ENCODE measurements at places on chromosomes 16 and 17. TPM values are rescaled to one million over a fixed set of nuclear protein-coding genes. Genes with fewer than 3 reads are reported as not detected.

KRTAP9-2 gene
- not detected for total RNA-seq

GRCh38 chr17:81983639-81984373 is 6.4 kb downstream of the ASPSCR1 start:
- no peak overlapping the region for H3K4me3 ChIP-seq
- peaks cover 36% of the 10 kb centered on the region for H3K36me3 ChIP-seq
- no peak for DNase-seq
- no peaks in the 10 kb centered on the region for H3K27me3 ChIP-seq
- H3K27ac ChIP-seq: no peak overlapping the region

DNA sequence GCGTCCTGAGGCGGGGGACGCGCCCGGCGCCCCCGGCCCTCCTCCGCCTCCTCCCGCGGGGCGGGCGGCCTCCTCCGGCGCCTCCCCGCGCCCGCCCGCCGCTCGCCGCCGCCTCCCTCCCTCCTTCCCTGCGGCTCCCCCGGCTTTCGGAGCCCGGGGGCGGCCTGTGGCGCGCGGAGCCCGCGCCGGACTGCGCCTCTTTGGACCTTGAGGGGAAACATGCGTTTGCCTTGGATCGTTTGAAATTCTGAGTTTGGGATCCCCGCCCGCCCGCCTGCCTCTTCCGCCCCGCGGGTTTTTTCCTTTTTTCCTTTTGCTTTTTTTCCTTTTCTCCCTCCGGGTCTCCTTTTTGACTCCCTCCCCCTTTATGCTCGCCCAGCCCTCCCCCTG is 390 bp downstream of the ZNRF1 start:
- peak overlapping the region; percentile 86 for H3K4me3 ChIP-seq
- DNase-seq: no peak
- peak overlapping the region; percentile 63 for H3K27ac ChIP-seq
- H3K27me3 ChIP-seq: peaks cover 12% of the 10 kb centered on the region
- H3K4me1 ChIP-seq: peaks cover 44% of the 10 kb centered on the region

DNA sequence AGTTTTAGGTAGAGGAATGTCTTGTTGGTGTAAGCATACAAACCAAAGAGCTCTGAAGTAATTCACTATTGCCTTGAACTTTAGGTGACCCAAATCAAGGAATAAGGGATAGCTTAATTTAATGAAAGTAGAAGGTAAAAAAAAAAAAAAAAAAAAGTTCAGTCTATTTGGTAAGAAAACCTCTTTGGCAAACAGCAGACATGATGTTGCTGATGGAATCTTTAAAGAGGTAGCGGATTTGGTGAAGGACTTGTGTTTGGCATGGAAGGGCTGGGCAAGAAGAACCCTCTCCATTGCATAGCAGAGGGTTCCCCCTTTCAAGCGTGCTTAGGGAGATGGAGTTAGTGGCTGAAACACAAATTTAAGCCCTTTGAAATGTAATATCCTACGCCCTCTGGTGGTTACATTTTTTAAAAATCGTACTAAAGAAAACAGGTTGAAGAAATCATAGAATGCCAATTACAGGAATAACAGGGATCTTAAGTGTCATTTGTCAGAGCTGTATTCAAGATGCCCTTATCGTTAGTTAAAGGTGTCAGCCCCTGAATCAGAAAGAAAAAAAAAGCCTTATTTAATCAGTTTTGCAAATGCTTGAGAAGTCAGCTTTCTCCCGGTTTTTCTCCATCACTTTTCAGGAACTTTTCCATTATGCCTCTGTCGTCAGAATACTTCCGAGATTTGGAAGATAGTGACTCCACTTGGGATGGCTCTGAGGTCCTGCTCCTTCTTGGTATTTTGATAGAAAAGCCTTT is 383.1 kb downstream of the KCNJ2 start:
- H3K4me3 ChIP-seq: no peak overlapping the region
- no peak for DNase-seq
- H3K27me3 ChIP-seq: no peaks in the 10 kb centered on the region
- H3K36me3 ChIP-seq: no peaks in the 10 kb centered on the region

DNA sequence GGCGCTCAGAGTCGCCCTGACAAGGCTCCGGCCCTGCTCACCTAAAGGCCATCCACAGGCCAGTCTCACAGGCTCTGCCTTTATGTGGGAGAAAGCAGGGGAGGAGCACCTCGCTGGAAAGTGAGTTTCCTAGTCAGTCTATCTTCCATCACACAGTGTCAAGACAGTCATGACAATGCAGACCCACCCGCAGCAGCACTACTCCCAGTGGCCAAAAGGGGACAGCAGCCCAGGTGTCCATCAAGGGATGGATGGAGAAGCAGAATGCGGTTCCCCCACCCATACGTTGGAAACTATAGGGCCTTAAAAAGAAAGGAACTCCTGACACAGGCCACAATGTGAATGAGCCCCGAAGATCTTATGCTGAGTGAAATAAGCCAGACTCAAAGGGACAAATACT is 226.8 kb downstream of the ENGASE start:
- no peaks in the 10 kb centered on the region for H3K27me3 ChIP-seq
- no peaks in the 10 kb centered on the region for H3K4me1 ChIP-seq
- no peak overlapping the region for H3K27ac ChIP-seq
- DNase-seq: no peak

DNA sequence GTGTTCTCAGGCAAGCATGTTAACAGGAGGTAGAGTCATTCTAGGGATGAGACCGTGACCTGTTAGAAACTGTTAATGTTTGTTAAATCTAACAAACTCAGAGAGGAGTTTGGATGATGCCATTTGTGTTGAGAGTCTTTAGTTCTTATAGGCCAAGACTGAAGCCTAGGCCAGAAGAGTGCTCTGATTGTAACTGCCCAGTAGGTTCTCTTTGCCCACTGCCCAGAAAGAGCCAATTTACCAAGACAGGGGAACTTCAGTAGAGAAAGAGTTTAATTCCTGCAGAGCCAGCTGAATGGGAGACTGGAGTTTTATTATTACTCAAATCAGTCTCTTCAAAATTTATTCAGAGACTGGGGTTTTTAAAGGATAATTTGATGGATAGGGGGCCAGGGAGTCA is 42.5 kb downstream of the ARHGAP44 start:
- H3K36me3 ChIP-seq: no peaks in the 10 kb centered on the region
- no peaks in the 10 kb centered on the region for H3K27me3 ChIP-seq
- H3K4me3 ChIP-seq: no peak overlapping the region
- H3K27ac ChIP-seq: no peak overlapping the region
- no peaks in the 10 kb centered on the region for H3K4me1 ChIP-seq

GRCh38 chr16:59210955-59211541 is 476.9 kb upstream of the GOT2 start:
- no peak overlapping the region for H3K4me3 ChIP-seq
- no peak overlapping the region for H3K27ac ChIP-seq
- H3K36me3 ChIP-seq: no peaks in the 10 kb centered on the region
- H3K27me3 ChIP-seq: no peaks in the 10 kb centered on the region
- no peaks in the 10 kb centered on the region for H3K4me1 ChIP-seq
- no peak for DNase-seq

- no peak overlapping the region for H3K4me3 ChIP-seq
- no peak for DNase-seq
- H3K36me3 ChIP-seq: no peaks in the 10 kb centered on the region
- no peak overlapping the region for H3K27ac ChIP-seq
These were observed 61.6 kb downstream of the TNFRSF13B start for GRCh38 chr17:16910341-16910740.

GRCh38 chr17:37123386-37123785 is 174.6 kb downstream of the AATF start:
- H3K27me3 ChIP-seq: no peaks in the 10 kb centered on the region
- H3K4me1 ChIP-seq: no peaks in the 10 kb centered on the region
- H3K4me3 ChIP-seq: no peak overlapping the region
- no peak overlapping the region for H3K27ac ChIP-seq

- no peaks in the 10 kb centered on the region for H3K36me3 ChIP-seq
- peaks cover 36% of the 10 kb centered on the region for H3K27me3 ChIP-seq
- H3K27ac ChIP-seq: no peak overlapping the region
These were observed 11.6 kb upstream of the ZNF689 start for GRCh38 chr16:30621765-30622164.

DNA sequence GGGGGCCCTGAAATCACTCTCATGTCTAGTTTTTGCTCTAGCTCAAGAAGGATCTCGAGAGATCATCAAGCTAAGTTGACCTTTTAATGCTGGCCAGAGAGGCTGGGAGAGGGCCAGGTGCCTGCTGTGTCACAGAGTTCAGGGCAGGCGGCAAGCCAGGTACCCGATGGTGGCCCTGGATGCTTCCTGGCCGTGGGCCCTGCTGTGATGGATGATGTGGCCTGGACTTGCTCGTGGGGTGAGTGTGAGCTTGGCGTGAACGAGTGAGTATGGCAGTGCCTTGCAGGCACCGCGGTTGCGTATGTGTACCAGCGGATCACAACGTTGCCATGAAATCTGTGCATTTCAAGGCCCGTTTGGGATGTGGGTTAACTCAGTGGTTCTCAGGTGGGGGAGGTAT is 7.4 kb downstream of the IRF8 start:
- H3K4me3 ChIP-seq: no peak overlapping the region
- H3K27ac ChIP-seq: no peak overlapping the region
- H3K4me1 ChIP-seq: peaks cover 31% of the 10 kb centered on the region

CRYBA1 gene
- not detected for total RNA-seq

DNA sequence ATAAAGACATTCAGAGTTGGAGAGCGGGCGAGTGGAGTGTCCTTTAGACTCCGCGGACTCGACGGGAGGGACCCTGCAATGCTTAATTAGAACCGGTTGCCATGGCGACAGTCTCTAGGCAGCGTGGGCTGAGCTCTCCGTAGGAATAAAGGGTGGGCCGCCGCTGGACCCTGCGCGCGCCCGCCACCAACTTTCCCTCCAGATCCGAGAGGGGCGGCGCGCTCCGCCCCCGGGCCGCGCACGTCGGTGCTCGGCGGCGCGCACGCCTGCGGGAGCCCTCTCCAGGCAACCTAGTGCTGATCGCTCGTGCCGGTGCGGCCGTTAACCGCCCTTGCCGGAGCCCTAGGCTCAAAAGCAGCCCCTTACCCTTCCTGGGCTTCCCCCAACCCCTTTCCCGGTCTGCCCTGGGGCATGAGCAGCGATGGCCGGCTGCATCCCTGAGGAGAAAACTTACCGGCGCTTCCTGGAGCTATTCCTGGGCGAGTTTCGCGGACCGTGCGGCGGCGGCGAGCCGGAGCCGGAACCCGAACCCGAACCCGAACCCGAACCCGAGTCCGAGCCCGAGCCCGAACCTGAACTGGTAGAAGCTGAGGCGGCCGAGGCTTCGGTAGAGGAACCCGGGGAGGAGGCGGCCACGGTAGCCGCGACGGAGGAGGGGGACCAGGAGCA is at the start of gene PPM1E:
Gene PPM1E (plus strand): TSS at position 278 of the 669 bp plus-strand sequence.
- H3K27me3 ChIP-seq: peaks cover 68% of the 10 kb centered on the region
- peak within 1 kb of the TSS; percentile 91 for H3K4me3 ChIP-seq
- H3K36me3 ChIP-seq: peaks cover 4% of the 10 kb centered on the region
- no peak within 1 kb of the TSS for H3K27ac ChIP-seq
- DNase-seq: peak; percentile 34

DNA sequence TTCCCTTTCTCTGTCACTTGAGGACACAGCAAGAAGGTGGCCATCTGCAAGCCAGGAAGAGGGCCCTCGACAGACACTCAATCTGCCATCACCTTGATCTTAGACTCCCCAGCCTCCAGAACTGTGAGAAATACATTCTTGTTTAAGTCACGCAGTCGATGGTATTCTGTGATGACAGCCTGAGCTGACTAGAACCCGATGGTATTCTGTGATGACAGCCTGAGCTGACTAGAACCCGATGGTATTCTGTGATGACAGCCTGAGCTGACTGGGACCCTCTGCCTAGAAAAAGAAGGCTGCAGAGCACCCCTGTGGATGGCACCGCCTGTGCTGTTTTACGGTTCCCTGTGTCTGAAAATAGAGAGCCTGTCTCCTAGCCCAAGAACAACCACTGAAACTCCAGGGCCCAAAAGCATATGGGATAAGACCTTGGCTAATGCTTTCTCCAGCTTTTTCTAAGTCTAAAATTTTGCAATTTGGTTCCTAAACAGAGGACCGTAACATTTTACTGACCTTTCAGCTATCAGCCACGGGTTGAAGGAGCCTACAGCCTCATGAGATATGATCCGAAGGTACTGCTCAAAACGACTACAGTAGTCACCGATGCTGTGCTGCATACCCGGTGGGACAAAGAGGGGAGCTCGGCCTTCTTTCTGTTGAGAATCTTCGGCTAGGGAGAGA is 33.1 kb upstream of the PITPNM3 start:
- H3K27ac ChIP-seq: no peak overlapping the region
- peaks cover 2% of the 10 kb centered on the region for H3K4me1 ChIP-seq
- H3K4me3 ChIP-seq: no peak overlapping the region
- no peaks in the 10 kb centered on the region for H3K27me3 ChIP-seq

DNA sequence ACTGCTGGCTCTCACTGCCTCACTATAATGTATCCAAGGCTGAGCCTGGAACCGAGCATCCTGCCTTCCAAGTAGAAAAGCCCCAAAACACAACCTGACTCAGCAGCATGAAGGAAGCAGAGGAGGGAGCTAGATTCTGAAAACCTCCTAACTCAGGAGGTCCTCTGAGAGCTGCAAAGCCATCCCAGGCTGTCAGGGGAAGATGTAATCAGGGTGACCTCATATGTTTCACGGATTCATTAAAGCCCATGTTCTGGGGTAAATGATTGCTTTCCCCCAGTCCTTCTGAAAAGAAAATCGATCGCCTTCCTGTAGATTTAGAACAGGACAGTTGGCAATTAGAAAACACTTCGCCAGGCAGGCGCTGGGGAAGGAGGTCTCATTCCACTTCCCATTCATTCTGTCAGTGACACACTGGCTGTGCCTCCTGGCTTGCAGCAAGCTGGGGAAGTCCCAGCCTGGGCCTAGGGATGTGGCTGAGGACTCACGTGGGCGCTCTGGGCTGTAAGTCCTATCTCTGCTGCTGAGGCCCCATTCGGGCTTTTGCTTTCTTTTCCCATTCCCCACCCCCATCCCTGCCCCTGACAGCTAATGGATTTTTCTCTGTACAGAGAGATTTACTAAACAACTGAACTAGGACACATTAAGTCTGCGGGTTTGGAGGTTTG is 75.7 kb upstream of the TMEM132E start:
- H3K36me3 ChIP-seq: no peaks in the 10 kb centered on the region
- no peak overlapping the region for H3K27ac ChIP-seq
- H3K4me1 ChIP-seq: peaks cover 26% of the 10 kb centered on the region
- no peak overlapping the region for H3K4me3 ChIP-seq

DNA sequence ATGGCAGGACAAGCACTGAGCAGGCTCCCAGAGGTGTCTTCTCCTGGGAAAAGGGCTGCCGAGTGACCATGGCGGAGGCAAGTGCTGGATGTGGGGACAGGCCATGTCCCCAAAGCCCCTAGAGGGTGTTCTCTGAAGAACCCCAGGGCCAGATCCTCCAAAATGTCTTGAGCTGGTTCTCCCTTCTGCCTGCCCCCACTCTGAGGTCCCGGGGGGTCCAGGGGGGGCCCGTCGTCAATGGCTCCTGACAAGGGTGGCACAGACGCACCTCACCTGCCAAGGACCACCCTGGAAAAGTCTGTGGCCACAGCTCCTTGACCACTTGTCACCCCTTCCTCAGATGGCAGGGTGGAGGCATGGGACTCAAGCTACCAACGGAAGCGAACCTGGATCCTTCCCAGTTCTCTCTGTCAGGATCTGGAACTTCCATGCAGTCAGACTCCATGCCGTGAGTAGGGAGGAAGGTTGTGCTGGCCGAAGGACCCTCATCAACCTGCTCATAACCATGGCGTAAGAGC is 2.3 kb upstream of the MYO1C start:
- no peaks in the 10 kb centered on the region for H3K27me3 ChIP-seq
- H3K27ac ChIP-seq: no peak overlapping the region
- H3K4me1 ChIP-seq: peaks cover 8% of the 10 kb centered on the region
- no peak for DNase-seq
- peaks cover 8% of the 10 kb centered on the region for H3K36me3 ChIP-seq

- no peak overlapping the region for H3K4me3 ChIP-seq
- no peaks in the 10 kb centered on the region for H3K27me3 ChIP-seq
- no peaks in the 10 kb centered on the region for H3K36me3 ChIP-seq
- no peaks in the 10 kb centered on the region for H3K4me1 ChIP-seq
- no peak for DNase-seq
These were observed 33.5 kb downstream of the ZFPM1 start for GRCh38 chr16:88486398-88487123.

Measured in activated T-helper 2 cell treated with anti-CD3 and anti-CD28 coated beads, Interferon-gamma antibody, Interleukin-2, Interleukin-4, amounts not matched to agents 10 μg/mL and 5 μg/mL and 100 μg/mL, durations not matched to agents 14 hours and 24 hours and 36 hours (primary cell).